Muscle of leg (tissue), 16 donors: ENCODE measurements at places on chromosomes 1 and 21. TPM values are rescaled to one million over a fixed set of nuclear protein-coding genes. Genes with fewer than 3 reads are reported as not detected.
A peak's percentile ranks its signal among the peaks of the same experiment; 100 is the strongest.

DNA sequence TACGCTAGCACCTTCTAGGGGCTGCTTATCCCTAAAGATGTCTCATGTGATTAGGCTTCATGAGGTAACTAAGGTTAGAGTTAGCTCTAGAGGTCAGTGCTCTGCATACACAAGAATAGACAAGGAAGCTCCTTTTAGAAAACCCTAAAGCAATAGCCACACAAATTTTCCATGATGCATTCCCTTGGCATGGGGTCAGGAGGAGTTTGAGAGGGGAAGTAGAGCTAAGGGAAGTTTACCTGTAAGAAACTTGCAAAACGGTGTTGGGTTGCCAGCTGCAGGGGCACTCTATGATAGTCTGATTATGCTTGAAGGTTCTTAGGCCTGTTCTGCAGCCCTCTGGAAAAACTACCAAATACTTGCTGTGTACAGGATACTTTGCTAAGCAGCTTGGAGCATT, 39.0 kb upstream of the A3GALT2 start:
- DNase-seq = no peak

DNA sequence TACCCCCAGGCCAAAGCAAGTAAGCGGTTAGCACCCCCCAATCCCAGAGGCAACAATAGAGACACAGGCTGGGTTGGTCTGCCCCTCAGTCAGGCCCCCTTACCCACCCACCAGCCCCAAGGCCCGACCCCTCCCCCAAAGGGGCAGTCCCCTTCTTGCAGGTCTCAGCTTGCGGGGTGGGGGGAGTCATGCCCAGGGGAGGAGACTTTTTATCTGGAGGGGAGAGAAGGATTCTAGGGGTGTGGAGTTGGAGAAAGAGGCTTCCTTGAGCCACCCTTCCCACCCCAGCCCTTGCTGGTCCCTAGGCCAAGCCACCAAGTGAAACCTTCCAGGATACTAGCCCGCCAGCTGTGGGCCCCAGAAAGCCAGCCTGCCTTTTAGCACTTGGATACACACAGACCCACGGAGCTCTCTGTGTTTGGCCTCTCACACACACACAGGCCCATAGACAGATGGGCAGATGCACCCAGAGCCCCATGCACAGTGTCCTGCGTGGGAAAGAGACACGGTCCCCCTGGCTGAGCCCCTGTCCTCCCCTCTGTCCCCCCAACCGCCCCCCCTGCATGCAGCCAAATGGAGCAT, 7.1 kb downstream of the TMEM54 start:
- no peak for DNase-seq

GRCh38 chr1:161190962-161191521, 7.8 kb downstream of the ADAMTS4 start:
- no peak for DNase-seq

DNA sequence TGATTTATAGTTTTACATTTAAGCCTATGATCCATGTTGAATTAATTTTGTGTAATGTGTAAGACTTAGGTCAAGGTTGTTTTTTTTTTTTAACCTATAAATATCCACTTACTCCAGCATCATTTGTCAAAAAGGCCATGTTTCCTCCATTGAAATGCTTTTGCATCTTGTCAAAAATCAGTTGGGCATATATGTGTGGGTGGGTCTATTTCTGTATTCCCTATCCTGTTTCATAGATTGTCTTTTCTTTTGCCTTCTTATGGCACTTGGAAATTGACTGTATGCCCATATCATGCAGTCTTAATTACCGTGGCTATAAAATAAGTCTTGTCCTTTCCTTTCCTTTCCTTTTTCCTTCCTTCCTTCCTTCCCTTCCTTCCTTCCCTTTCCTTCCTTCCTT, 138.2 kb downstream of the PRDM2 start:
- DNase-seq = no peak

GRCh38 chr21:44374601-44375280, 21.3 kb downstream of the TRPM2 start:
- no peak for DNase-seq

DNA sequence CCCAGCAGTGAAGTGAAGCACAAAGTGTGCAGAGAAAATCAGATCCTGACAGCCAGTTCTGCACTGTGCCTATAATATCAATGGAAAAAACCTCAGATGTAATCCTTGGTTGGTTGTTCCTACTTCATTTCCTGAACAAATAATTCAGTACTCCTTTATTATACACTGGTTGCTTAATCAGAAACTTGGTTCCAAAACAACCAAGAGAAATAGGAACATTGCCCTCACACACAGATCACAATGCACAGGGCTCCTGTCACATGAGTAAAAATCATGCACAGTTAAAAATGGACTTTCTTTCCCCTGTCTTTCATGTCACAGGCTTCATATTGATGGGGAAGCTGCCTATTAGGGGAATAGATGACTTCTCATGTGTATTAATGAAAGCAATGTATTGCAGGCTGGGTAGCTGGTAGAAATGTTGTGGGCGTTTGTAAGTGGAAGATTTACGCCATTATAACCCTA, 9.7 kb downstream of the DNASE2B start:
- DNase-seq = peak; percentile 41

DNA sequence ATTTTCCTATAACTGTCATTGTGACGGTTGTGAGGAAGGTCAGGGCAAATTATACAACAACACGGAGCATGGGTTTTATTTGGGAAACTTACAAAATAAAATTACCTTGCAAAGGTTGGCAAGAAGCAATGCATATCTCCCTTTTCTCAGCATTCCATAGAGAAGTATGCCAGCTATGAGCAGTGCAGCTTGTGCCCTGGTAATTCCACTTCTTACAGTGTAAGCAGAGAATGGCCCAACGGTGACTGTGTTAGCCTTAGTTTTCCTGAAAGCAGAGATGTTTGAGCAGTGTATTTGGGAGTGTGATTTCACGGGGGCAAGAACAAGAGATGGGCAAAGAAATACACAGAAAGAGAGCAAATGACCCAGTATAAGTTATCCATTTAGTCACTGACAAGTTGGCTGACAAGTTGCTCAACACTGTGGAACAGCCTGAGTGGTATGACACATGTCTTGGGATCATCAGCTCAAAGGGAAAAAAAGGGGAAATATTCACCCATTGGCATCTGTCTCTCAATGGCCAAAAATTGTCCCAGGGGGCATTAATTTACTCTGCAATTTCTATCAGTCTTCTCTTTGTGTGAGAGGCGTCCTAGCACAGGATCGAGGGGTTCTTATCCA, 210.9 kb upstream of the NRIP1 start:
- DNase-seq = no peak

SPATA21 gene
- 0.04 TPM for total RNA-seq

GRCh38 chr1:154808909-154809262, 61.2 kb downstream of the KCNN3 start:
- DNase-seq = no peak

DNA sequence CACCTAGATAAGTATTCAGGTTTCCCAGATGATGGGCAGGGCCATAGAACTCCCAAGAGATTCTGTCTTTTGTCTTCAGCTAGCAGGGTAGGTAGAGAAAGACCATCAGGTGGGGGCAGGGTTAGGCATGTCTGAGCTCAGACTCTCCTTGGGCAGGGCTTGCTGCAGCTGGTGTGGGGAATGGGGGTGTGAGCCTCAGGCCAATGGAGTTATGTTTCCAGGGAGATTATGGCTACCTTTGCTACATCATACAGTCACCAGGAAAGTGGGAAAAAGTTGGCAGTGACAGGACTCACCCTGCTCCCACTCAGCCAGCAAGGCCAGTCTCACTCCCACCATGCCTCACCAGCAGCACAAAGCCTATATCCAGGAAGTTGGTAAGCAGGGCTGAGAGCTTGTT, 77.8 kb downstream of the DRAM2 start:
- DNase-seq = no peak

MAP1LC3C gene
- total RNA-seq = 12.5 TPM

GRCh38 chr1:63976006-63976405, 202.2 kb downstream of the ROR1 start:
- DNase-seq = no peak

BGLAP gene
- 1.2 TPM for total RNA-seq

GRCh38 chr1:34590211-34590623, 164.6 kb upstream of the GJB5 start:
- no peak for DNase-seq

SGIP1 gene
- 1.7 TPM for total RNA-seq

DNA sequence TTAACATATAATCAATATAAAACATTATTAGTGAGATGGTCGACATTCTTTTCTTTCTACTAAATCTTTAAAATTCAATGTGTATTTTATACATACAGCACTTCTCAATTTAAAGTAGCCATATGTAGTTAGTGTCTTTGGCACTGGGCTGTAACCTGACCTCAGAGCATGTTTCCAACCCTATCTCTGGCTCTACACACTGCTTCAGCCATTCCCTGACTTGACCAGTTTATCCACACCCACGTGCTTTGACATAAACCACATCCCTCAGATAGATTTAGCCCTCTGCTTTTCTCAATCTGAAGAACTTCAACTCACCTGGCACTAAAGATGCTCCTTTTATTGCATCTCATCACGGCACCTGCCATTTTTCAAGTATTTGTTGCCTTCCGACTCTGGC, 58.3 kb downstream of the RGS2 start:
- DNase-seq = peak; percentile 10

KRTAP6-3 gene
- not detected for total RNA-seq

DNA sequence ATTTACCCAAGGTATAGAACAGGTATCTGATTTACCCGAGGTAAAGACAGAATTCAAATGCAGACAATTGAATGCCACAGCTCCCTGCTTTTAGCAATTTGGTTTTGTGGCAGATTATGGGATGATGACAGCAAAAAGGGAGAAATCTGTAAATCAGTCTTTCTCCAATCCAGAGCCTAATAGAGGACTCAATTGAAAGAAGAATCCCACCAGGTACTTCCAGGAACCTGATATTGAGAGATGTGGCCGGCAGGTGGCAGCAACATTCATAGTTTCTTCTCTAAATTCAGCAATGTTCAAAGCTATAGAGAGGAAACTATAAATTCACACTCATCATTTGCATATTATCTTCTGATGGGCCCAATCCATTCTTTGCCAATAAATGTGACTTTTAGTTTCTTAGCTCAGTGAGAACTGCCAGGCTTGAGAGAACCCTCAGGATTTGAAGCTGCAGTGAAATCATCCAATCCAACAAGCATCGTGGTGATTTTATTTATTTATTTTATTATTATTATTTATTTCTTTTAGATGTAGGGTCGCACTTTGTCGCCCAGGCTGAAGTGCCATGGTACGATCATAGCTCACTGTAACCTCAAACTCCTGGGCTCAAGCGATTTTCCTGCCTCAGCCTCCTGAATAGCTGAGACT, 9.8 kb upstream of the PHACTR4 start:
- peak; percentile 69 for DNase-seq

DNA sequence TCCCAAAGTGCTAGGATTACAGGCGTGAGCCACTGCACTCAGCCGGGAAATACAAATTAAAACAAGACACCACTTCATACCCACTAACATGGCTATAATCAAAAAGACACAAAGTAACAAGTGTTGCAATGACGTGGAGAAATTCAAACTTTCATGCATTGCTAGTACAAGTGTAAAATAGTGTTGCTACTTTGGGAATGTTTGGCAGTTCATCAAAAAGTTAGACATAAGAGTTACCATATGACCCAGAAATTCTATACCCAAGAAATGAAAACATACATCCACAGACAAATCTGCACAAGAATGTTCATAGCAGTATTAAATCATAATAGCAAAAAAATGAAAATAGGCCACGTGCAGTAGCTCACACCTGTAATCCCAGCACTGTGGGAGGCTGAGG, 16.4 kb downstream of the FOXJ3 start:
- no peak for DNase-seq

DNA sequence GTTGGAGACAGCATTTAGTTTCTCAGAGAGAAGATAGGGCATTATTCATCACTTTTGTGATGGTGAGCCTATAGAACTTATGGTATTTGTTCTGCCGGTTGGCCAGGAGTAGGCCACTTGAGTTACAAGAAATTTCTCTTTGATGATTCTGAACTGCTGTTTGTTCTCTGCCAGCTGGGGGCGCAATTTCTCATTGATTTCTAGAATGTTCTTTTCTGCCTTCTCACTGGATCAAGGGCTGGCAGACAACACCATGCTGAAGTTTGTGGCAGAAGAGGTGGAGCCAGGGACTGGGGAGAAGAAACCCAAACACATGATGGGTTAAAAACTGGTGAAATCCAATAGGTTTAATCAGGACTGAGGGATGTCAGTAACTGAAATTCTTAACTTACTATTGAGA, 360.6 kb downstream of the FAM72C start:
- DNase-seq = no peak

CFHR4 gene
- not detected for total RNA-seq

LCE1D gene
- total RNA-seq = not detected

GRCh38 chr21:32463367-32463766, 50.9 kb downstream of the EVA1C start:
- no peak for DNase-seq

DNA sequence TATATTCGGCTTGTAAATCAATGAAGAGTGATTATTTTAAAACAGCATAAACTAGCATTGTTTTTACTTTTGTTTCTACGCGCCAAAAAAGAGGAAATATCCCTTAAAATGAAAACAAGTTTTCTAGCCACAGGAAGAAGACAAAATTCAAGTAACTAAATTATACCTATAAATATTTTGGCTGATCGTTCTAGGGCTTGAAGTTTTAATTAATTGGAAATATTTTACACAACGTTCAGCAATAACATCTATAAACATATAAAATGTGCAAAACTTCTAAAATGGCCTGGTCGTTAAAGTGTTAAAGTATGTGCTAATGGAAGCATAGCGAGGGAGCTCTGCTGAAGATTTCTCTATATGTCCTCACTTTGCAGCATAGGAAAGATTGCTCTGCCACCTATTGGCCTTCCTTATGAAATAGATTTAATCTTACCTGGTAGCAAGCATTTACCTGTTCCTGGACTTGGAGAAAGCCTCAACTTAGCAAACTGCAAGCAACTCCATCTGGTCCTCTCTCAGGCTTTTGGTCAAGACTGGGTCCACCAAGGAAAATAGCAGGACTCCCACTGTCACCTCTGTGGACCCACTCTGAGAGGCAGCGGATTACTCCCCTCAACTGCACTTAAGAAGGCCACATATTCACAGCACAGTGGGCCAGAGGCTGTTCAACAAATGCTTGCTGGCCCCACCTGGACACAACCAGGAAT, 351.3 kb upstream of the RUNX1 start:
- DNase-seq = peak; percentile 80

GRCh38 chr1:18526436-18527275, 45.9 kb downstream of the KLHDC7A start:
- DNase-seq = no peak

- peak; percentile 91 for DNase-seq
These were observed 483 bp downstream of the YBEY start for GRCh38 chr21:46286648-46287002.

- DNase-seq = no peak
These were observed 84.0 kb downstream of the PTPRU start for GRCh38 chr1:29320156-29320940.

DNA sequence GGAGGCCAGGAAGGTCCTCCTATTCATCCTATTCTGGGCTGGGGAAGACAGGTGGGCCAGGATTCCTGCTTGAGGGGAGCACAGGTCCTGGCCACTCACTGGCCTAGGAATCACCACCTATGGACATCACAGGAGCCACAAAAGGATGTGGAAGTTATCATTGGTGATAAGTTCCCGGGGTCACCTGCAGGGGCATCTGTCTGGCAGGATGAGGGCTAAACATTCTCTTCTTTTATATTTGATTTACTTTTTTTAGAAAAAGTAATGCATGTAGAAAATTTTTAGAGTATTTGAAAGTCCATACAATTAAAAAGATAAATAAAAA, 33.2 kb upstream of the KIAA0040 start:
- DNase-seq = no peak
